Neural progenitor cell (in vitro differentiated cells): ENCODE measurements at places on chromosomes 4 and X. TPM values are rescaled to one million over a fixed set of nuclear protein-coding genes. Genes with fewer than 3 reads are reported as not detected.

DNA sequence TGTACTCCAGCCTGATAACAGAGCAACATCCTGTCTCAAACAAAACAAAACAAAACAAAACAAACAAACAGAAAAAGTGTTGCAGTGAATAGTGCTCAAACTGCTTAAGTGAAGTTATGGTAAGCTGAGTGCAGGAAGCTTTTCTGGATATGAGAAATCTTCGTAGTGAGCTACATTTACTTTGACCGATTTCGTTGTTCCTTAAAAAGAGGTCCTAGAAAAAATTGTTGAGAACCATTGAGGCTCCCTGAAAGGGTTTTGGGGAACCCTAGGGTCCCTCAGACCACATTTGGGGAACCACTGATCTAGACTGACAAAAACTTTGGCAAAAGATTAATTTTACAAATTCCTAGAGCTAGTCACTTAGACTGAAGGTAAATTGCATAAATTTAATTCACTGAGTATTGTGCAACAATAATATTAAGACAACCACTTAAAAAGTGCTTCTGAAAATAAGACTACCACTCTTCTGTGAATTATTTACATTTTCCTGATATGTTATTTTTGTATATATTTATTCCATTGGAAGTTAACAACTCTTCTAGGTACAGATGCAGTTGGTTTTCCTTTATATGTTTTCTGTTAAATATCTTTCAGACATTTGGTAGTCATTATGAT, 149.6 kb downstream of the FHIP1A start:
- no peak overlapping the region for H3K4me3 ChIP-seq
- H3K27ac ChIP-seq = no peak overlapping the region
- DNase-seq = no peak
- no peaks in the 10 kb centered on the region for H3K27me3 ChIP-seq

DNA sequence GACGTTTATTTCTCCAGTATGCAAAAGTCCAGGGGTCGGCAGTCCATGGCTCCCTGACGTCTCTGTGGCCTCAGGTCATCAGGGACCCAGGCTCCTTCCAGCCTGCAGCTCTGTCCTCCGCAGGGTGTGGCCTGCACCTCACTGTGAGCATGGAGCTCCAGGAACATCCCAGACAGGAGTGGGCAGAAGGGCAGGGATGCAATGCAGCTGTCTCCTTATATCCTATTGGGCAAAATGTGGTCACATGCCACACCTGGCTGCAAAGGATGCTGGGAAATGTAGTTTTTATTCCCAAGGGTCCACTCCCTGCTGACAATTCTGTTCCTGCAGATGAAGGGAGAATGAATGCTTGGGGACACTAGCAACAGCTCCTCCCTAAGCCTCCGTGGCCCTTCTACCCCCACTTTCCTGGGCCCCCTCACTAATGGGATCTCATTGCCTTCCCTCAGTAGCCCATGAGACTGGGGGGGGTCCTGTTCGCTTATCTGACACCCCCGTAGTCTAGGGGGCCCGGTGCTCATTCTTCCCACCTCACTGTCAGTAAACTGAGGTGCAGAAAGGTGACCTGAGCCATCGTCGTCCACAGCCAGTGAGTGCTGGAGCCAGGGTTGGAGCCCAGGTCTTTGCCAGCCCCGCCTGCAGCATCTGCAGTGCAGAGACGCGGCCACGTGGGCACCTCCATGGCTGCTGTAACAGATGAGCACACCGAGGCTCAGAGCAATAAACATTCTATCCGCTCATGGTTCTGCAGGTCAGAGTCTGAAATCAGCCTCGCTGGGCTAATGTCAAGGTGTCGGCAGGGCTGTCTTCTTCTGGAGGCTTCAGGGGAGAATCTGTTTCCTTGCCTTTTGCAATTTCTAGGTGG, 5.9 kb upstream of the GRPEL1 start:
- no peaks in the 10 kb centered on the region for H3K4me1 ChIP-seq
- H3K27ac ChIP-seq = no peak overlapping the region
- peak; percentile 87 for DNase-seq
- no peak overlapping the region for H3K4me3 ChIP-seq

DNA sequence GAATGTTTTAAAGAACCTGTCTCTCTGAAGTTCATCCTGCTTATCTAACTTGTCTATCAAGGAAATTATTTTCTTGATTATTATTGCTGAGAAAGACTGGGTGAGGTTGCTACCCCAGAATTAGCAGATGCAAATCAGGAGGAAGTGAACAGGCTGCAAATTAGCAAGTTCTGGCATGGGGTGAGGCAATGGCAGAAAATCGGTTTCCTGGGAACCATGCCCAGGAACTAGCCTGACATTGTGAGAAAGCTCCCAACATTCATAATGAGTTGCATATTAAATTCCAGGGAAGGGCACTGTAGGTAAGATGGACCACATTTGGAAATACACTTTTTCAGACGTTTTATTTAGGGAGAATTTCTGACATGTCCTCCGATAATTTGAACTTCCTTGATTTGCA, 11.6 kb downstream of the ARSF start:
- DNase-seq = no peak
- no peak overlapping the region for H3K27ac ChIP-seq
- H3K4me3 ChIP-seq = no peak overlapping the region
- no peaks in the 10 kb centered on the region for H3K27me3 ChIP-seq
- H3K36me3 ChIP-seq = no peaks in the 10 kb centered on the region
- H3K4me1 ChIP-seq = no peaks in the 10 kb centered on the region

DNA sequence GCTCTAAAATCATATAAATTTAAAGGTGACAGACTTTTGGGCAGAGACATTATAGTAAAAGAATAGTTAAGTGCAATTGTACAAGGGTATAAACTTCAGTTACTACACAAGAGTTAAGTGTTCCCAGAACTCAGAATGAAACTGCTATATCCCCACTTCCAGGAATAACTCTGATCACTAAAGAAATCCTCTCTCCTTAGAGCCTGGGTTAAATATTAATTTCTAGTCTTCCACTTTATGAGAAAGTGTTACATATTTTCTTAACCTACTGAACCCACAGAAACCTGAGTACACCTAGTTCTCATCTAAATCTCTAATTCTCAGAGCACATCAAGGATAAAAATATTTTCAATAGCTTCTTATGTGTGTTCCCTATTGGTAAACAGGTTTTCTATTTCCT, 99.1 kb upstream of the USP38 start:
- no peak for DNase-seq
- H3K27me3 ChIP-seq = no peaks in the 10 kb centered on the region
- peaks cover 8% of the 10 kb centered on the region for H3K4me1 ChIP-seq
- no peak overlapping the region for H3K4me3 ChIP-seq
- H3K27ac ChIP-seq = no peak overlapping the region

DNA sequence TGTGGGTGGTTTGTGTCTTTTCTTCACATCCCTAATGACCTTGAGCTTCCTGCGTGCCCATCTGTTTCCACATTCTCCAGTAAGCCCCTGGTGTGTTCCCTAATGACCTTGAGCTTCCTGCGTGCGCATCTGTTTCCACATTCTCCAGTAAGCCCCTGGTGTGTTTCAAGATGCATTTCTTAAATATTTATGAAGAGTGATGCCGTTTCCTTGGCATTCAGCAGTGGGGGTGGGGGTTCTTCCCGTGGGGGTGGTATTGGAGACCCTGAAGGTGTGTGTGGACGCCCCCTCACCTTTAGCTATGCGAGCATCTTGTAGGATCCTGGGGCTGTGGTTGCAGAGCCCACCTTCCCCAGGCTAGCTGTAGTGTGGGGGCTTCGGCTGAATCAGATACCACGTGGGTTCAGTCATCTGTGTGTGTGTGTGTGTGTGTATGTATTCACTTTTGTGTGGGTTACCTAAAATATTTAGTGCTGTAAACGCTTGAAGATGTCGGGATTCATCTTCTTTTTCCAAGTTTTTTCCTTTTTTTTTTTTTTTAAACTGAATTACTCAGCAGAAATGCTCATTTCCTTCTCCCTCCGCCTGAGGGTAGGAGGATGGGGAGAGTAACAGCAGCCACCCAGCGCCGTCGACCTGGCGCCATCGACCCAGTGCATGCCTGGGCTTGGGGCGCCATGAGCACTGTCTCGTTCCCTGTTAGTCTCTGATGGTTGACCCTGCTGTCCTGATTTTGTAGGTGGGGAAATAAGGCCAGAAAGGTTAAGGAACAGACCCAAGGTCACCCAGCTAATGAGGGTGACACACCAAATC, 9.9 kb downstream of the NSG1 start:
- H3K4me1 ChIP-seq = peaks cover 9% of the 10 kb centered on the region
- H3K27ac ChIP-seq = no peak overlapping the region
- no peak for DNase-seq
- no peak overlapping the region for H3K4me3 ChIP-seq

DNA sequence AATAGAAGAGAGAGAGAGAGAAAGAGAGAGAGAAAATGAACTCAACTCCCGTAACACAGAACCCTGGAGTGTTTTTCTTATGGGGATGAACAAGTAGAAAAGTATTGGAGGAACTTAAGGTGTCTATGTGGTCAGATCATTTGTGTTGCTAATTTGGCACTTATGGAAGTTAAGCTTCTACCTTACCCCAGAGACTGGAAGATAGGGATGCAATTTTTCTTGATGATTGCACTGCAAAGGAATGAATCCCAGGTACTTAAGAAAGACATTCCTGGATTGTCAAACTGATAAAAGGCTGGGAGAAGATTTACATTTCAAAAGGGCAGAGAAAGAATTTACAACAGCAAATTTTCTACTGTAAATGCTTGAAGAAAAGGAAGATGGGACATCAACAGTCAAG, 57.2 kb downstream of the MAP9 start:
- H3K4me1 ChIP-seq = no peaks in the 10 kb centered on the region
- DNase-seq = no peak
- H3K36me3 ChIP-seq = no peaks in the 10 kb centered on the region
- H3K27me3 ChIP-seq = no peaks in the 10 kb centered on the region
- H3K4me3 ChIP-seq = no peak overlapping the region

- H3K4me1 ChIP-seq = peaks cover 34% of the 10 kb centered on the region
- H3K4me3 ChIP-seq = peak overlapping the region; percentile 15
- peaks cover 100% of the 10 kb centered on the region for H3K27me3 ChIP-seq
Observed at GRCh38 chr4:13530823-13531624, 13.3 kb downstream of the NKX3-2 start.

DNA sequence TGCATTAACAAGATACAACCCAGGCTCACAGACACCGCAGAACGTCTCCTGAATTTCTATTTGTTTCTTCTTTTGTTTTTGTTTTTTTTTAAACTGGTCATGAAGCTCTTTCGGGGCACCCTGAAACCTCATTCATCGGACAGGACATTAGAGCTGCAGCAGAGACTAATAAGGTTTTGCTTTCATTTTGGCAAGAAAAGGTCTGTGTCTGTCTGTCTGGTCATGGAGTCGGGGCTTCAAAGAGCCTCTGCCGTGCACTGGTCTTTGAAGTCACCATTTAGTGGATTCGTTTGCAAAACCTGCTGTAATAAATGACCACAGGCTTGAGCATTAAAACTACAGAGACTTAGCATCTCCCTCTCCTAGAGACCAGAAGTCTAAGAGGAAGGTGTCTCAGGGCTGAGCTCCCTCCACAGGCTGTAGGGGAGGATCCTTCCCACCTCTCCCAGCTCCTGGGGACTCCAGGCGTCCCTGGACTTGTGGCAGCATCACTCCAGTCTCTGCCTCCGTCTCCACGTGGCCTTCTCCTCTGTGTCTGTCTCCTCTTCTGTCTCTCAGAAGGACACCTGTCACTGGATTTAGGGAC, 247.5 kb downstream of the CRLF2 start:
- H3K27ac ChIP-seq = no peak overlapping the region
- H3K4me3 ChIP-seq = no peak overlapping the region
- no peaks in the 10 kb centered on the region for H3K27me3 ChIP-seq
- no peak for DNase-seq

DNA sequence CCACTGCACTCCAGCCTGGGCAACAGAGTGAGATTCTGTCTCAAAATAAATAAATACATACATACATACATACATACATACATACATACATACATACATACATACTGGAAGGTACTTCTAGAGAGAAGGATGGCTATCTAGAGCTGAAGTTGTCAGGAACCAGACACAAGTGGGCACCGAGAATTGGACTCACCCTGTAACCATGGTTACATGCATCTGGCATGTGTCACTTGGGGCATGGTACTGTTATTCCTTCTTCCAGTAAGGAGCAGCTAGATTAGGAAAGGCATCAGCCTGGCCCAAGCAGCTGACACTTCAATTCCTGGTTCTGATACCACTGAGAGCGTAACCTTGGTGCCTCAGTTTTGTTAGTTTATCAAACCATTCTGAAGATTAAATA, 127.1 kb downstream of the SH3KBP1 start:
- H3K27me3 ChIP-seq = no peaks in the 10 kb centered on the region
- H3K27ac ChIP-seq = no peak overlapping the region
- DNase-seq = no peak
- no peak overlapping the region for H3K4me3 ChIP-seq
- H3K4me1 ChIP-seq = no peaks in the 10 kb centered on the region

DNA sequence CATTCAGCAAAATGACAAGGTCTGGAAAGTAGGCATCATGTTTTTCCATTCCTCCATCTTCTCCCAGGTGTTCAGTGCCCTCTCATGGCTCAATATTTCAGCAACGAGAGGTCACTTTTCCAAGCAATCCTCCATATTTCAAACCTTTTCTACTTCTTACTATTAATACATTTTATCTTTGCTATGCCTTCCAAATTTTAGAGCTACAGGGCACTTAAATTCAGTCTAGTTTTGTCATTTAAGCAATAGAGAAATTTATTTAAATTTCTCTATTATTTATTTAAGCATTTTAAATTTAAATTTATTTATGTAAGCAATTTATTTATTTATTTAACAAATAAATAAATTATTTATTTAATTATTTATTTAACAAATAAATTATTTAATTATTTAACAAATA, 305.1 kb upstream of the ANXA10 start:
- peaks cover 40% of the 10 kb centered on the region for H3K4me1 ChIP-seq
- H3K36me3 ChIP-seq = no peaks in the 10 kb centered on the region
- H3K4me3 ChIP-seq = no peak overlapping the region
- H3K27me3 ChIP-seq = no peaks in the 10 kb centered on the region

DNA sequence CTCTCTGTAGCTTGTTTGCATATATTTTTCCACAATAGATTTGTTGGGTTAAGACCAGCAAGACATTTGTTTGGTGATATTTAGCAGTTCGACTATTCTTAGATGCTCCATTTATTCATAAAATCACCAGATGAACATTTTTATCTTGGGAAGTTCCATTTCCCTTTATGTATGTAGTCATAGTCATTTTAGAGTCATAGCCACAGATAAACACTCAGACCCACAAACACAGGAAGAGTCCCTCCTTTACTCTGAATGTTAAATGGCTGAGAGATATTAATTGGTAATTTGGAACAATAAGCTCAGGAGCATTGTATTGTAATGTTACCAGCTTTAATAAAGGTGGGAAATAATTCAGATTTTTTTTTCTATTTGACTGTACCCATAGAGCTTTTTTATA, 1608.7 kb downstream of the STIM2 start:
- no peaks in the 10 kb centered on the region for H3K36me3 ChIP-seq
- no peaks in the 10 kb centered on the region for H3K4me1 ChIP-seq
- no peaks in the 10 kb centered on the region for H3K27me3 ChIP-seq
- no peak for DNase-seq
- no peak overlapping the region for H3K4me3 ChIP-seq

TMEM150C gene
- total RNA-seq = 3.8 and 5.7 TPM in 2 replicates

LANCL3 gene
- total RNA-seq = 0.02 and 0.28 TPM in 2 replicates

CFAP299 gene
- total RNA-seq = not detected in 2 replicates

WDFY3 gene
- 48.6 and 55.8 TPM in 2 replicates for total RNA-seq

BEX4 gene
- 64.0 and 106 TPM in 2 replicates for total RNA-seq
